Tibial nerve (tissue), 4 donors: ENCODE measurements at places on chromosomes 7 and 10. TPM values are rescaled to one million over a fixed set of nuclear protein-coding genes. Genes with fewer than 3 reads are reported as not detected.

The NOS3 gene
- total RNA-seq, result 38.1 TPM

The ADGRA1 gene
- under 0.01 TPM for total RNA-seq

DNA sequence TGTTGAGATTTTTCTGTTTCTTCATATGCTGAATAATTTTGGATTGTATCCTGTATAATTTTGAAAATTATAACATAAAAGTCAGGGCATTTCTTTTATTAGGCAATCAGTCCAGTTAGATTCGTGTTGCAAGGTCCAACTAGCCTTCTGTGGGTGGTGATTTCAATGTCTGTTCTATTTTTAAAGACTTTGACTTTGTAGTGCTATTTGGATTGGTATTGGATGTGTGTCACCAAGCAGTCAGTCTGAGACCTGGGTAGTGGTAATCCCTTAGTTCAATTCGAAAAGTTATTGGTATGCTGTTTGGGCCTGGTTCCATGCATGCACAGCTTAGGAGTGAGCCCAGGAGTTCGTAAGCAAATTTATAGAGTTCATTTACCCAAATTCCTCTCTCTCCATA, 82.2 kb downstream of the EPDR1 start:
- no peak for DNase-seq

- no peak for DNase-seq
Observed at GRCh38 chr10:114545071-114545470, 113.0 kb downstream of the ABLIM1 start.

The CLRN3 gene
- not detected for total RNA-seq
